ENCODE measurements at places on chromosomes 4 and X.
A peak's percentile ranks its signal among the peaks of the same experiment; 100 is the strongest.

DNA sequence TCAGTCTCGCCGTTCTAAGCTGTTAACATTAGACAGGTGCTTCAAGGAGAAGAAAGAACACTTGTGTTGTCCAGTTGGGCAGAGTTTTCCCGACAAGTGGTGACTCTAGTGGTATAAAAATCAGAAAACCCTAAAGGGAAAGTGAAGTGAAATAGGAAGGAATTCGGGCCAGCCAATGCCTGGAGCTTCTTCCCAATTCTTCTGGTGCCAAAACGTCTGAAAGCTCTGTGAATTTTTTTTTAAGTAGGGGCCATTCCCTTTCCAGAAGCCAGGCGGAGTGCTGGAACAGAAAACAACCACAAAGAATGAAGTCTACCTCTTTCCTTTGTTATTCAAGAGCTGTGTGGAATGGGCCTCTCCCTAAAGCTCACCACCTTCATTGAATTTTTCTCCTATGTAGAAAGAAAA, 43.1 kb upstream of the PPARGC1A start:
- no peak for DNase-seq

DNA sequence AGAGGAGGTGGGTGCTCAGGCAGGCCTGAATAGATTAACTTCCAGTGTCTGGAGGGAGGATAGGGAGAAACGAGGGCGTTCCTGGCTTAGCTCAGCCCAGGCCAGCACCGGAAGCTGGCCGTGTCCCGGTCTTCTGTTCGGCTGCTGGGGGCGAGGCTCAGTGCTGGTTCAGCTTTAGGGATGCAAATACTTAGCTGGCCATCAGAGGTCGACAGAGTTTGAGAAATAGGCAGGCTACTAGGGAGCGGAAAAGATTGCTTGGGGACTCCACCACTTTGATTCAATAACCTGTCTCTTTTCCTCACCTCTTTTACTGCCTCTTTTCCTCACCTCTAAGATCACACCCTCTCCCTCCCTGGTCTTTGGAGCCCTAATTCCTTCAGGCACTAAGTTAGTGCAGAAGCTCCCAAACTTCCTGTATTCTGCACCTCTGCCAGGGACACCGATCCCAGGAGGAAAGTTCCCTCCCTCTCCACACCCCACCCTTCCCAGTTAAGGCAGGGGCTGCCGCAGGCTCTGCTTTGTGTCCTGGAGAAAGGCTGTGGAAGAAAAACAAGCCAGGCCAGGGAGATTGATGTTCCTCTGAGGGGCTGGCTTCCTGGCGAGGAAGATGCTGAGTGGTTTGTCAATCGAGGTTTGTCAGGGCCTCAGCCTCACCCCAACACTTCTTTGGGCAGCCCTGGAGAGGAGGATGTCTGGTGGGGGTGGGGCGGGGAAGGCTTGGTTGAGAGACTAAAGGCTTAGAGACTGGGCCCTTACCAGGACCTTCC, 6.0 kb upstream of the EFNB1 start:
- peak; percentile 23 for DNase-seq

GRCh38 chr4:183596067-183596757, 62.8 kb downstream of the RWDD4 start:
- DNase-seq = no peak

DNA sequence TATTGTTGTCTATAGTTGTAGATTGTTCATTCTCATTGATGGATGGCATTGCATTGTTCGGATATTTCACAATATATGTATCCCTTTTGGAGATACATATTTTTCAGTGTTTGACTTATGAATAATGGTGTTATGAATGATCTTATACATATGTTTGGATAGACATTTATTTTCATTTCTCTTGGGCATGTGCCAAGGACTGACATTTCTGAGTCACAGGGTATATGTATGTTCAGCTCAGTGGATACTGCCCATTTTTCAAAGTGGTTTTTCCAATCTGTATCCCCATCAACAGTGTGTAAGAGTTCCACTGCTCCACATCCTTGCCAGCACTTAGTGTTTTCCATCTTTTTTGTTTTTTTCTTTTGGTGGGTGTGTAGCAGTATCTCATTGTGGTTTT, 45.0 kb upstream of the RAB40AL start:
- no peak for DNase-seq

GRCh38 chr4:118280501-118281218, 72.1 kb downstream of the PRSS12 start:
- peak; percentile 67 for DNase-seq

GRCh38 chrX:34144246-34144645, 12.1 kb upstream of the FAM47A start:
- no peak for DNase-seq

Data from HCT116 (cell line).